GM03348 (cell line): ENCODE measurements at places on chromosomes 1 and 21.
A peak's percentile ranks its signal among the peaks of the same experiment; 100 is the strongest.

DNA sequence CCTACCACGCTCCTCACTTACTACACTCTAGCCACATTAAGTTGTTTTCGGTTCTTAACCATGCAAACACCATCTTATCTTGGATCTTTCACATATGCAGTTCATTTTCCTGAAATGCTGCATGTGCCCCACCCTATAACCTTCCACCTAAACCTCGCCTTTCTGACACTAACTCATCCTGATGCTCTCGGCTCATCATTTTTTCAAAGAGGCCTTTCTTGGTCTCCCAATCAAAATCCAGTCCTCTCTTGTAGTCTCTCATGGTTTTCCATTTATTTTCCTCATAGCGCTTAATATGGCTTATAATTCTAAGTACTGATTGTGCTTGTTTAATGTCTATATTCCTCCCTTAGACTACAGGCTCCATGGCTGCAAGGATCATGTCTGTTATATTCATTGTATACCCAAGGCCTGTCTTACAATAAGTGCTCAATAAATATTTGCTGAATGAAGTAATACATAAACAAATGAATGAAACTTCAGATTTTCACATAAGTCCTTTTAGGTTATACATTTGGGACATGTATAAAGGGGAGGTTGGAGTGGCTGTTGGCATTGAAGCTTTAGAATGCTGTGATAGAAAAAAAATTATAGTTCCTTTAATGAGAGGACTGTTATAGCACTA is 79.2 kb upstream of the CDC42BPA start:
- no peak for DNase-seq

DNA sequence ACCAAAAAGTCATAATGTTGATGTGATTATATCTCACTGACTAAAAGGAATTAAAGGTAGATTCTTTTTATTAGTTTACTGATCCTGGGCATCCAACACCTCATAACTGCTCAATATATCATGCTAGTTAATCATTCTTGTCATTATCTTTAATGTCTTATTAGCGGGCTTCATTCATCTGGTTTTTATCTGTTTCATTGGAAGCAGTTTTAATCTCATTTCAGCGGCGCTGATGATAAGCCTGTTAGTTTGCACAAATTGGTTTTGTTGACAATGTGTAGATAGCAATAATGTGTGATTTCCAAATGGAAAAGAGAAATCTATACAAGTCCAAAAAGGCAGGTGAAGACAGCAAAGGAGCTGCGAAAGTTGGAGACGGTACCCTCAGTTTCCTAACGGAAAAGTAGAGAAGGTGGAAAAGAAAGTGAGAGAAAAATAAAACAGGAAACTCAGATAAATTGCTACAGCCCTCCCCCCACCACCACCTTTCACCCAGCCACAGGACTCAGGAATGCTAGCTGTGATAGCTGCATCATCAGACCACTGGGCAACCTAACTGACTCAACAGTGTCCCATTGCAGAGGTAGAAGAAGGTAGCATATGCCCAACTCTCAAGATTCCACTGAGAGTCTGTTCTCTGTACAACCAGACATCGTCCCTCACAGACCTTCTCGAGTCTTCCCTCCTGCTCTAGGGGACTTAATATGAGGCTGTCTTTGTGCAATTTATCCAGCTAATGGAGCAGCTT is 241.7 kb upstream of the CAMK1G start:
- no peak for DNase-seq

DNA sequence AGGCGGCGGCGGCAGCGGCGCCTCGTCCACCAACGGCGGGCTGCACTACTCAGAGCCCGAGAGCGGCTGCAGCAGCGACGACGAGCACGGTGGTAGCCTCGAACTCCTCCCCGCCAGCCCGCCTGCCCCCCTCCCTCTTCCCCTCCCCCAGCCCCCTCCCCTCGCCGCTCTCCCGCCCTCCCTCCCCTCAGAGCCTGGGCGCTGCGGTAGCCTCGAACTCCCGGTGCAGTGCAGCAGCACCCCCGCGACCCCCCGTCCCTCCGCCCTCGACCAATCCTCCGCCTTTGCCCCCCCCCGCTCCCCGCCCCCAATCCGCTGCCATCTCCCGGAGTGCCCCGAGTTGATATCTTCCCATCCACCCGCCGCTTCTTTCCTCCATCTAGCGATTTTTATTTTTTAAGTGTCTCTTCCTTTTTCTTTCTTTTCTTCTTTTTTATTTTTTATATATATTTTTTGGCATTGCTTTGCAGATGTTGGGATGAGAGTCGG is 516 bp downstream of the RCOR3 start:
- peak; percentile 73 for DNase-seq

DNA sequence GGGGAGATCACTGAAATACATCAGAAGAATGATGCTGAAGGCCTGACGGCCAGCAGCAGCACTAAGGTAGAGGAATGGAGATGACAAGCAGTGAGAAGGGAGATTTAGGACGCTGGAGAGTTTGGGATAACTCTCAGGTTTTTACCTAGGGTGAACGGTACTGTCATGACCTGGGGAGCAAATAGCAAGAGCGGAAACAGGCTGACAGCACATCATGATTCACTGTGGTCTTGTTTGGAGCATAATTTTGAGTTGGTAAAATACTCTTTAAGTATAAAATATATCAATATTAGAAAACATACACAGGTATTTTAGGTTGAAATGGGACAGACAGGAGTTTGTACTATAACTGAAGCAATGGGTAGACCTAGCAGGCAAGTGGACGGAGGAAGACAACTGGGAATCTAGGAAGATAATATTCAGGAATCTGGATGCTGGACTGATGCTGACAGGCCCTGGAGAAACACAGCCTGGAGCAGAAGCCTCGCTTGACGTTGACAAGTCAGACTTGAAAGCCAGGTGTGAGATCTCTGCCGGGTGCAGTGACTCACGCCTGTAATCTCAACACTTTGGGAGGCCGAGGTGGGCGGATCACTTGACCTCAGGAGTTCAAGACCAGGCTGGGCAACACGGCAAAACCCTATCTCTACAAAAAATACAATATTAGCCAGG is 33.3 kb downstream of the ALG14 start:
- no peak for DNase-seq

DNA sequence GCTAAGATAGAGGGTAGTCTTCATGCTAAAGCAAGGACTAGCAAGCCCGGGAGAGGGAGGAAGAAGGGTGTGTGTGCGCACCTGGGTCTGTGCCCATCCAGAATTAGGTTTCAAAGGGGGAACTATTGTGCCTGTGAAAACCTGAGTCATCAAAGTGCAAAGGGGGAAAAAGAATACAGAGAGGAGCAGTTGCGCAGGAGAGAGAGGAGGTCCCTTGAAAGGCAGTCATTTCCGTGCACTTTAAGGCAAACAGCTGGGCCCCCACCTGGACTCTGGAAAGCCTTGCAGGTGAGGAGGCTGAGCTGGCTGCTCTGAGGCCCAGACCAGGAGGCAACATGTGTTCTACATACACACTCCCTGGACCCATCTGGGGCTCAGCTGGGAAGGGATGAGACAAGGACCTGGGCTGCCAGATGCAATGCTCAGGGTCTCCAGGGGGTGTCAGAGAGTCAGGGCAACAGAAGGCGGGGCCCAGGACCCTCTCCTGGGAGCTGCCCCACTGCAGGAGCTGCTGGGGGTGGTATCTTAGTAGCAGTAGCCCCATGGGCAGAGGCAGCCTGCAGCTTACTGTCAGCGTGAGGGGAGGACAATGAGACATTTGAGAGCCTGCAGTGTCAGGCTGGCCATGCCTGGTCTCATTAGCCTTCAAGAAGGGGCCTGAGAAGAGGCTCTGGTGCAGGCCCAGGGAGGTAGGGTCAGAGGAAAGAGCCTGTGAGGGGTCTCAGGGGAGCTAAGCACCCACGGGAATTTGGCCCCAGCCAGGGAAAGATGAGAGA is 14.3 kb downstream of the PROK1 start:
- no peak for DNase-seq

DNA sequence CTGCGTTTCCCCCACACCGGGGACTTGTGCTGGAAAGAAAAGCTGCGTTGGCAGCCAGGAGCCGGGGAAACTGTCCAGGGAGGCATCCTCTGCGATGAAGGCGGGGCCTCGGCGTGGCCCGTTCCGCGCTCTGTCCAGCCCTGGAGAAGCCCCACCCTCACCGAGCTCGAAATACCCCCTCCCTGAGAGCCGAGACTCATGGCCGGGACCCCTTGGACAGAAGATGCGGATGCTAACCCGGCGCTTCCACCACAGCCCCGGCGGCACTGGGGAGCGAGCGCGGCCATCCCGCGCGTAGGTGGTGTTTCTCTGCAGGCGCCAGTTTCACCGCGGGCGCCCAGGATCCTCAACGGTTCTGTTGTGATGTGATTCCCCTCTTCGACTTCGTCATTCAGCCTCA is 31.6 kb downstream of the PDE9A start:
- DNase-seq, result no peak

- DNase-seq, result no peak
Observed at GRCh38 chr1:222772996-222773379, 36.0 kb downstream of the FAM177B start.

GRCh38 chr1:60622486-60622885 is 459.9 kb upstream of the NFIA start:
- DNase-seq, result no peak

DNA sequence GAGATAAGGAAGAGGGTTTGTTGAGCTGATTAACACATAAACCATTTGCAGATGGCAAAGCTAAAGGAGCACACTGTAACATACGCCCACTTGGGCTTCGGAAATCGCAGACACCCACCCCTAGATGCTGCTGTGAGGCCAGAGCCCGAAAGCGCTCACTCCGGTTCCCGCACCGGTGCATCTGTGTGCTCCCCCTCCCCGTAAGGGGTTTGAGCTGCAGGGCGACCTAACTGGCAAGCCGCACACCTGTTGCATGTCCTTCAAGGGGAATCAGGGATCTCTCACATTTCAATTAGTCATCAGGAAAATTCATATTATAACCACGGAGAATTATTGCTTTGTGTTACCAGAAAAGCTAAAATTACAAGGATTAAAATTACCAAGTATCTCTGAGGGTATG is 1.4 kb upstream of the CFH start:
- DNase-seq, result no peak

DNA sequence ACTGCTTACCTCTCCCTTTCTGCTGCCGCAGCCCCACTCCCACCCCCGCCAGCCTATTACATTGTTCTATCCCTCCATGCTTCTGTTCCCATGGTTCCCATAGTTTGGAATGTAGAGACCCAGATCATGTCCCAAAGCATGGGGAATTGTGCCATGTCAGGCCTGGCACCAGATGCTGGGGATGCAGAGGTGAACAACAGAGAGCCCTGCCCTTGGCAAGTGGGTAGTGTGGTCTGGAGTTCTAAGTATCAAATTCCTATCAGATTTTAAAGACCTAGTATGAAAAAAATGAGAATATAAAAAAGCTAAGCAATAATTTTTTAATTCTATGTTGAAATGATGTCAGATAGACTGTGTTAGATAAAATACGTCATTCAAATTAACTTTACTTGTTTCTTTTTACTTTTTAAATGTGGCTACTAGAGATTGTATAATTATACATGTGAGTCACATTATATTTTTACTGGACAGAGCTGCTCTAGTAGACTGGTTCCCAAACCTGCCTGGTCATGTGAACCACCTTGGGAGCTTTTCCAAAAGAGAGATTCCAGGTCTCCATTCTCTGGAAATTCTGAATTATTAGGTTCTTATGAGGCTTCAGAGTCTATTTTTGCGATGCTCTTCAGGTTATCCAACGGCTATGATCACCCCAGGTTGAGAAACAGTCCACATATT is 113.0 kb upstream of the DAB1 start:
- DNase-seq, result no peak

DNA sequence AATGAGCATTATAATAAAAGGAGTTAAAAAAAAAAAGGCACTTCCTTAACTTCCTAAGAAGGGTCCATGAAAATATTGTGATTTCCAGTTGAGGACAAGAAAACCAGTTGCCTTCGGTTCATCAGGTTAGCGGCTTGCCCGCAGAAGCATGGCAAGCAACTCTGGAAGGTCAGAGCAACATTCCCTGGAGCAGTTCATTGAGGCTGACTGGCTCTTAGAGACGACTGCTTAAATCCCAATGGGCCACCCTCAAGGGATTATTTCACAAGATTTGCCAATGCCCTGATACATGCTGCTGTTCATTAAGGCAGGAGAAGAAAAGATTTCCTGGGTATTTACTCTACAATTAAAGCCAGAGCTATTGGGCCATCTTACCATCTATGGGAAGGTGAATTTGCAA is 29.0 kb upstream of the CASQ2 start:
- DNase-seq, result no peak

DNA sequence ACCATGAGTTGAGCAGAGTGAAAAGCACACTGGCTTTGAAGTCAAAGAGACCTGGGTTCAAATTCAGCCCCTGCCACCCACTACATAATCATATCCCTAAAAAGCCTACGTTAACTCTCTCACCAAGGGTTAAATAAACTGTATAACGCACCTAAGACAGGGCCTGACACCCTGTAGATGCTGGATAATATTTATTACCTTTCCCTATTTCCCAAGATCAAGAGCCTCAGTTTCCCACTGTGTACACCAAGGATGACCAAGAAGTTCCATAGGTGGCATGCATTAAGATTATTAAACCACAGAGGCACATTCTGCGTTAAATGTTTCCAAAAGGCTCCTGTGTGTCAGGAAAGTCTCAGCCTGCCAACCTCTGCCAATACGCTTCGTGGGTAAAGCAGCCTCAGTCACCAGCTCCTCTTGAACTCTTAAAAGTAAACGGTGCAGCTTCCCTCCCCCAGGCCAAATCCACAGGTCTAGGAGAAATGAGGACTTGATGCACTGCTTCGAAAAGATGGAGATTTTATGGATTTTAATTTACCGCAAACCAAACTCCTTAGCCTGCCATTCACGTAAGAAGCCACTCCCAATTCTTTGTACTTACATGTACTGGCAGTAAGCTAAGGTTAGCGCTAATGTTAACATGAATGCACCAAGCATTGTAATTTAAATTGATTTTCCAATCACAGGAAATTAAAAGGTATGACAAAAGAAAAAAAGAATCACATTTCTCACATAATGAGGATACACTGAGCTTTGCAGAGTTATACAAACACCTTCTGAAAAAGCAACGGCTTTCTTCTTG is 2.6 kb downstream of the USP24 start:
- no peak for DNase-seq

DNA sequence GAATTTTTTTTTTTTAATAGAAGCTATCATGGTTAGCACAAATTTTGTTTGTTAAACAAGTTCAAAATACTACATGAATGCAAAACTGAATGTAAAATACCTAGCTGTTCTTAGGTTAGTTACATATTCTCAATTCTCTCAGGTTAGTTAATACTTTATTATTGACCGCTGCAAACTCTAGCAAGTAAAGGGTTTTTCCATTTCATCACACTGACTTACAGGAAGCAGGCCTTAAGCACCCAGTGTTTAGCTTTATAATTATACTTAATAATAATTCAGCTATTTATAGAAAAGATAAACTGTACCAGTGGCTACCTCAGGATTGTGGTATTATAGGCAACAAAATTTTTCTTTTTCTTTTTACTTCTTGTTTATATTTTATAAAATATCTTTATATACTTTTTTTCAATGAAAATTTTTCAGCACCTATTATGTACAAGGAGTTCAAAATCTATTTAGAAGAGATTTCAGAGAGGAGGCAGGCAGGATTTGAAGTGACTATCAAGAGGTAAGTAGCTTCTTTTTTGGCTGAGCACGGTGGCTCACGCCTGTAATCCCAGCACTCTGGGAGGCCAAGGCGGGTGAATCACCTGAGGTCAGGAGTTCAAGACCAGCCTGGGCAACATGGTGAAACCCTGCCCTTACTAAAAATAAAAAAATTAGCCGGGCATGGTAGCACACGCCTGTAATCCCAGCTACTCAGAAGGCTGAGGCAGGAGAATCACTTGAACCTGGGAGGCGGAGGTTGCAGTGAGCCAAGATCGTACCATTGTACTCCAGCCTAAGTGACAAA is 17.9 kb downstream of the PLPP3 start:
- DNase-seq, result no peak

- DNase-seq, result no peak
Observed at GRCh38 chr1:168907786-168908348, 178.9 kb upstream of the DPT start.
